Activated CD4-positive, alpha-beta T cell treated with anti-CD3 and anti-CD28 coated beads, Interleukin-2, amount 50 U/mL, for 1 hour (primary cell): ENCODE measurements at places on chromosomes 13 and 19.

GRCh38 chr19:13999085-13999484 is 7.0 kb downstream of the RFX1 start:
- DNase-seq: no peak

DNA sequence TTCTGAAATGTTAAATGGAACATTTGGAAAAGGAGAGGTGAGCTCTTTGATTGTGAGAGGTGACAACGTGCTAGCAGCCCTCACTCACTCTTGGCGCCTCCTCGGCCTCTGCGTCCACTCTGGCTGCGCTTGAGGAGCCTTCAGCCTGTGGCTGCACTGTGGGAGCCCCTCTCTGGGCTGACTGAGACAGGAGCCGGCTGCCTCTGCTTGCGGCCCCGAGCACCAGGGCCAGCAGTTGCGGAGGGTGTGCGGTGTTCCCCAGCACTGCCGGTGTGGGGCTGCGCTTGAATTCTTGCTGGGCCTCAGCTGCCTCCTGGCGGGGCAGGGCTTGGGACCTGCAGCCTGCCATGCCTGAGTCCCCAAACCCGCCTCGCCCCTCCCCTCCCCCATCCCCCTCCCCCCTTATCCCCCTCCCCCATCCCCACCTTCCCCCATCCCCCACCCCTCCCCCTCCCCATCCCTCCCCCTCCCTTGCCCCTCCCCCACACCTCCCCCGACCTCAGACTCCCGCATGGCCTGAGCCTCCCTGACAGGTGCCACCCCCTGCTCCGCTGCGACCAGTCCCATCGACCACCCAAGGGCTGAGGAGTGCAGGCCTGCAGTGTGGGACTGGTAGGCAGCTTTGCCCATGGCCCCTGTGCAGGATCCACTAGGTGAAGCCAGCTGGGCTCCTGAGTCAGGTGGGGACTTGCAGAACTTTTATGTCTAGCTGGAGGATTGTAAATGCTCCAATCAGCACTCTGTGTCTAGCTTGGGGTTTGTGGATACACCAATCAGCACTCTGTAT is 411.0 kb downstream of the OLFM4 start:
- DNase-seq: no peak

DNA sequence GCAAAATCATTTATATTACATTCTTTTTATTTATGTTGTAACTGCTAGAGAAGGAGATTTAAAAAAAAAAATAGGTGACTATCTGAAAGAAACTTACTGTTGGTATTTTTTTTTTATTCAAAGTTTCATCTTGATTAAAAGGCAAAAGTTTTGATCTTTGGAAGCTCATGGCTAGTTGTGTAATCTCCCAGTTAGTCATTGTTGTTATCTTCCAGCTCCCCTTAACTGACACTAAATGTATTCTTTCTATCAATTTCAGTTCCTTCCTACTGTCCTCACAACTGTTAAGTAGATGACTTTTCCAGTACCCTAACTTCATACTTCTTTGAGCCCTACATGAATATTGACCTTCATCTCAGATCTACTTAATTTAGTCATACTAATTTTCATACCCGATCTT is 71.1 kb downstream of the PIBF1 start:
- DNase-seq: no peak

DNA sequence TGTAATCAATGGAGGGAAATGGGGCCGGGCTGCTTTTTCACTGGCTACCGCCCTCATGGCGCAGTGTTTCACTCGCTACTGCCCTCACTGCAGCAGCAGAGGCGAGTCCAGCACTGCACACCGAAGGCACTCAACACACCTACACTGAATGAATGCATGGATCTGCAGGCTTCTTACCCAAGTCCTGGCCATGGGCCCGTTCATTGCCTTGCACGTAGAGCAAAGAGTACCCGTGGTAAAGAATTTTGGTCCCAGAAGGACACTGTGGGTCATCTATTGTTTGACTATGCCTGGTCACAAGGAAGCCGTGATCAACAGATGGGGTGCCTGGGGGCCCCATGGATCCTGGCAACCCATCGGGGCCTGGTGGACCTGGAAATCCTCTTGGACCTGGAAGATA is 144.9 kb downstream of the COL4A1 start:
- DNase-seq: no peak

DNA sequence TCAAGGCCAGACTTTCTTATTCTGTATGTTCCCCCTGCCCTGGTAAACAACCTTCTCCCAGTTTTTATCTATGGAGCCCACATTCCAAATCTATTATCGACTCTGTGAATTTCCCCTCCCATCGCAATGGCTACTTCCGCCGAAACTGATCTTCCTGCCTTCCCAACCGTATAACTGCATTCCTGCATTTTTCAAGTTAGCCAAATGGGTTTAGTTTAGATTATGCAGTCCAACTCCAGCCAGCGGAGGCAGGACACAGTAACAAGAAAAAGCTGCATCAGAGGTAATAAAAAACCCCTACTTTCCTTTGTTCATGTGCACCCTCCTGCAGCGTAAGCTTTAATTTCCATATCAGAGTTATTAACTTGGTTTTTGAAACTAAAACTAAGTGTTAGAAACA is 112.2 kb upstream of the ZNF91 start:
- DNase-seq: no peak

- DNase-seq: no peak
These were observed 3.6 kb downstream of the ONECUT3 start for GRCh38 chr19:1756705-1757465.

GRCh38 chr19:23787106-23787505 is 28.4 kb upstream of the ZNF681 start:
- no peak for DNase-seq

GRCh38 chr13:81058211-81058915 is 717.4 kb upstream of the SPRY2 start:
- no peak for DNase-seq

GRCh38 chr13:109642358-109642757 is 144.0 kb downstream of the IRS2 start:
- DNase-seq: no peak

- DNase-seq: no peak
These were observed 67.2 kb downstream of the CEBPG start for GRCh38 chr19:33440682-33441081.

DNA sequence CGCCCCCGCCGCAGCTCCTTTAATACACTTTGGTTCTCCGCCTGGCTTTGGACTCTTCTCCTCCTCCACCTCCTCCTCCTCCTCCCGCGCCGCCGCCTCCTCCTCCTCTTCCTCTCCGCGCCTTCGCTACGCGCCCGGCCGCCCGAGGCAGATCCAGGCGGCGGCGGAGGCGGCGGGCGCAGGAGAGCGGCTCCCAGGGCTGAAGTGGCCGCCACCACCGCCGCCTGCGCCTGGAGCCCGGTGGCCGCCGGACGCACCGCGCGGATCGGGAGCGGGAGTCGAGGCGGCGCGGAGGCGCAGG is at the start of gene ZIC2:
Gene ZIC2, plus strand, starts transcription at position 50 of the 301 bp plus-strand sequence. CDS start 281 bp downstream, outside the sequence.
- DNase-seq: no peak

DNA sequence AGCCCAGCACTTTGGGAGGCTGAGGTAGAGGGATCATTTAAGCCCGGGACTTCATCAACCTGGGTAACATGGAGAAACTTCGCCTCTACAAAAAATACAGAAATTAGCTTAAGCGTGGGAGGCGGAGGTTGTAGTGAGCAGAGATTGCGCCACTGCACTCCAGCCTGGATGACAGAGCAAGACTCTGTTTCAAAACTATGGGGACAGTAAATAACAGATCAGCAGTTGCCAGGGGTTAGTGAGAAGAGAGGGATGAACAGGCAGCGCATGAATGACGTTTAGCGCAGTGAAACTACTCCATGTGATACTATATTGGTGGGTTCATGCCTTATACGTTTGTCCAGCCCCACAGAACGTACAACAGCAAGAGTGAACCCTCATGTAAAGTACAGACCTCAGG is 7.1 kb upstream of the ICAM3 start:
- DNase-seq: no peak

DNA sequence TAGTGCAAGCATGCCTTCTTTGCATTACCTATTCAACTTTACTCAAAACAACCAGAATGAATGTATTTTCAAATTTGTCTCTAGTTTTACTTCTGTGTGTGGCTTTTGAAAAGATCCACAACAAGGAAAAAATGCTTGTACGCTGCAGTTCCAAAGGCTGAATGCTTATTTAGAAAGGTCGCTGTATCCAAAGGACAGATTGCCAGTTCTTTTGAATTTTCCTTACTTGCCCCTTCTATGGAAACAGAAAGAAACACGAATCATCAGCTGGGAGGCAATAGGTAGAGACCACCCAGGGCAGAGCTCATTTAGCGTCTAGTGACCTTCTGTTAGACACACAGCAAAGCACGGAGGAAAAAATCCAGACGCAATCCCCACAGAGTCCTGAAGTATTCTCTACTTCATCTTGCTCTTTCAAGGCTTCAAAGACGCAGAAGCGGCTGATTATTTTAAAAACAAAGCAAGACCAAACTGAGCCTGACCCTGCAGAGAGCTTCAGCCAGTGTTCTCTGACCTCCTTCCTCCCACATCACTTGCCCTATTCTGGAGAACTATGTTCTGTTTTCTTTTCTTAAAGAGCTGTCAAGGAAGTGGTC is 674.6 kb upstream of the SGCG start:
- no peak for DNase-seq

DNA sequence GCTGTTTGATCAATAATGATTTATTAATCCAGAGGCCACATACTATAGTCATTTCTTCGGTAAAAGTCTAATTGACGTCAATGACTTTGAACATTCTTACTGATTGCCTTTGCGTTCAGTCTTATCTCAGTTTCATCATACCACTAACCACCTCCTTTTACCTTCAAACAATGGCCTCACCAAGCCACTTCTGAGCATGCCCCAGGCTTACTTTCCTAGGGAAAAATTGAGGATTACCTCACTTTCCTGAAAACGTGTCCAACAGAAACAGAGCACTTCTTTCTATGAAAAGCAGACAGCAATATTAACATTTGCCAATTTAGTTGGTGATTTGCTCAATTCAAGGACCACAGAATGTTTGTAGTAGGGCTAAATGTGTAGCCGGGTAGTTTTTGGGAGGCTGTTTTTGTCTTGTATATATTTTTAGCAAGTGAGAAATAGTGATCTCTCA is 157.6 kb downstream of the KLF5 start:
- no peak for DNase-seq

DNA sequence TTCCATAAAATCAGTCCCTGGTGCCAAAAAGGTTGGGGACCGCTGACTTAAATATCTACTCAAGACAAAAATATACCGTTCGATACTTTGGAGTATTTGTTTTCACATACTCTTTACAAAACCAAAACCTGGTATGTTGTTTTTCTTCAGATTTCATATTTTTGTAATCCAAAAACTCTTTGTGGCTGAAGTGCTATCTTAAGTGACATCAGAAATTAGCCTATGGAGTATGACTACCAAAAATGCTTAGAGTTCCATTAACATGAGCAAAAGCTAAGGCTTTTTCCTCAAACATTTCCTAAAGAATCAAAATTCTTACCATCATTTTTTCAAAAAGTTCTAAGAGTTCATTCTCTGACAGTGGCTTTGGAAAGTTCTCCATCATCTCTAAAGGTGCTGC is 52.0 kb downstream of the DIAPH3 start:
- DNase-seq: no peak

- DNase-seq: no peak
These were observed 4.5 kb downstream of the PSMD8 start for GRCh38 chr19:38378866-38379265.

DNA sequence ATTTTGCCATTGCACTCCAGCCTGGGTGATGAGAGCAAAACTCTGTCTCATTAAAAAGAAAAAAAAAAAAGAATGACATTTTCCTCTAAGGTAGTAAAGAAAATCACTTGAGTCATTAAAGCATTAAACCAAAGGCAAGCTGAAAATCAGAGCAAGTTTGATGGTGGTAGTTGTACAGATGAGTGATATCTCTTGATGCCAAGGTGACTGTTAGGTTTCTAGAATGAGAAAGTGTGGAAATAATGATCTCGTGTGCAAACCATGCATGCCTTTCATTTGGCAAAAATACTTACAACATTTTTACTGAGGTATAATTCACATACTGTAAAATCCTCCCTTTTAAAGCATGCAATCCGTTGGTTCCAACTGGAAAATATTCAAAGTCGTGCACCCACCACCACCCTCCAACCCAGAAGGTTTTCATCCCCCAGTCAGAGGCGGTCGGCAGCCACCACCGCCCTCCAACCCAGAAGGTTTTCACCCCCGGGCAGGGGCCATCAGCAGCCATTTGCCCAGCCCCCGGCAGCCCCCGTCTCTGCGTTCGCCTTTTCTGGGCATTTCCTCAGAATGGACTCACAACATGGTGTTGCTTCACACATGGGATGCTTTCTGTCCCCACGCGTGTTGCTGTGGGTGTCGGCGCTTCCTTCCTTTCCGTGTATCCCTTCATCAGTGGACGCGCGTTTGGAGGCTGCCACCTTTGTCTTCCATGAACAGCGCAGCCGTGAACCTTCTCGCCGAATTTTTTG is 90.2 kb downstream of the ATP11A start:
- no peak for DNase-seq

GRCh38 chr13:64051278-64051677 is 2635.6 kb upstream of the PCDH20 start:
- DNase-seq: no peak

- no peak for DNase-seq
These were observed 10.2 kb downstream of the UTP14C start for GRCh38 chr13:52034616-52035226.

DNA sequence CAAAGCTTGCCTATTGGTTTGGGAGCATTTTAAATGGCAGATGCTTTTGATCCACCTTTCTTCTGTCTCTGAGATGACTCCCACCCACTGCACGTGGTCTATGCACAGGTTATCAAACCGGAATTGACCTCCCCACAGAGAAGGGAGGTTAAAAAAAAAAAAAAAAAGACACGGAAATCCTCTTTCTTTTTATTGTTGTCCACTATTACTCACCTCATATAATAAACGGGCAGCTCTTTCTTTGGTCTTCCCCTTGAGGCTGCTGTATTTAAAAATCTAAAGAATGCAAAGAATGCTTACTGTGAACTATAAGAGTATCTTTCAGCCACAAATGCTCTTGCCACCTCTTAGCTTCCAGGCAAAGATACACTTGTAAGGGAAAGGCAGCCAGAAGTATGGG is 329.7 kb downstream of the NDFIP2 start:
- DNase-seq: no peak

DNA sequence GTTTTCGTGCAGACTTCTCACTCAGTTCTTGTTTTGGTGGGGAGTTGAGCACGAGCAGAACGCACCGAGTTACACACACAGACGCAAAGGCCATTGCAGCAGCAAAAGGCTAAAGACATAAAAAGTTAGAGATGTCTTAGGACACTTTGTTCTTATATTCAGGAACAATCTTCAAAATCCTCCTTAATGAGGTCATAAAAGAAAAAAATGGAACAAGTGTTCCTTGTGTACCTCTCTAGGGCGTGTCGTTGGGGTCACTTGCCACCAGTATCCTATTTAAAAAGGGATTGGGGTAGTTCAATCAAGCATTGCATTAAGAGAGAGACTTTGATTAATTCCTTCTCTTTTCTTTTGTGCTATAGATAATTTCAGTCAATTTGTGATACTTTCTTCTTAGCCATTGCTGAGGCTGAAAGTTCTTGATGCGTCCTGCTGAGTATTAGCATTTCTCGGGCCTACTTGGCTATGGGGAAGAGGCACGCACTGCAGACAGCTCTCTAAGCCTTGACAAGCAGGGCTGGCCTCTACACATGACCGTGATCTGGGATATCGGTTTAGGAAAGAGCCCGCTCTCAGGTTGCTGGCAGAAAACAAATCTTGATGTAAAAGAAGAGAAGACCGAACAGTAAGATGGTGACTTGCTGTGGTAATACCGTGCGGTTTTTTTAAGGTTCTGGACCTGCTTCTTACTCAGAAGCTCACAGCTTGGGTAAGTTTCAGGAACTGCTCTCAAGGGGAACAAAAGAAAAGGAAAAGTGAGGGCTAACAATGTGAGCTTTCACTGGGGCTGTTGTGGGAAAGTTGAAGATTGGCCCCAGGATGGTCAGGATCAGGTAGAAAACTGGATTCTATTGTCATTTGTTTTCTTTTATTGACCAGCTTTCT is 223.6 kb downstream of the TM9SF2 start:
- no peak for DNase-seq

GRCh38 chr19:58351990-58352755 is 1.1 kb downstream of the A1BG start:
- DNase-seq: no peak
